Adipose tissue (tissue), 3 donors: ENCODE measurements at places on chromosomes 5 and 9. TPM values are rescaled to one million over a fixed set of nuclear protein-coding genes. Genes with fewer than 3 reads are reported as not detected.

The ADGRD2 gene
- polyA plus RNA-seq = not detected

The FOXD4L3 gene
- polyA plus RNA-seq = not detected

The BSPRY gene
- 2.6 TPM for polyA plus RNA-seq

The IL13 gene
- 1.2 TPM for polyA plus RNA-seq

The ASTN2 gene
- 2.8 TPM for polyA plus RNA-seq
